Activated gamma-delta T cell (primary cell): ENCODE measurements at places on chromosomes 7 and 10.

DNA sequence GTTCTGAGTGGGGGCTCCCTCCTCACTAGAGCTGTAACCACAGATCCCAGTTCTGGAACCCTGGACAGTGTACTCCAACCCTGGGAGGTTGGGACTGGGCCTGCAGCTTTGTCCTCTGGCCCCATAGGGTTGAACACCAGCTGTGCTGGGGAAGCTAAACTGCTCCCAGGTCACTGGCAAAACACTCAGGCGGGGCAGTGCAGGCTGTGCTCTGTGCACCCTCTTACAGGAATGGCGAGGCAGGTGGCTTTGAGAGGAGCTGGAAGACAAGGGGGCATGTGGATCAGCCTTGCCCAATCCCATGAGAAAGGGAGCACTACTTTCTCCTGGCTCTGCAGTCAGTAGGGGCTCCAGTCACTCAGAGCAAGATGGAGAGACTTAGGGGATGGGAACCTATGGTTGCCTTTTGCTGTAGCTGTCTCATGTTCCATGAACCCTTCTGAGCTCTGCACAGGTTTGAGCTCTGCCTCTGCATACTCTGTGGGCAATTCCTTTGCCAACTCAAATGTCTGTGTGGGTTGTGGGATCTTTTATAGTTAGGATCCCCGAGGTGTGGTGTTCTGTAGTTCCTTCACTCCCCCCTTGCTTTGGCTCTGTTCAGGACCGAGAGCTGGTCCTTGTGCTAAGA lies 90.7 kb downstream of the SLC25A40 start:
- no peak for DNase-seq

DNA sequence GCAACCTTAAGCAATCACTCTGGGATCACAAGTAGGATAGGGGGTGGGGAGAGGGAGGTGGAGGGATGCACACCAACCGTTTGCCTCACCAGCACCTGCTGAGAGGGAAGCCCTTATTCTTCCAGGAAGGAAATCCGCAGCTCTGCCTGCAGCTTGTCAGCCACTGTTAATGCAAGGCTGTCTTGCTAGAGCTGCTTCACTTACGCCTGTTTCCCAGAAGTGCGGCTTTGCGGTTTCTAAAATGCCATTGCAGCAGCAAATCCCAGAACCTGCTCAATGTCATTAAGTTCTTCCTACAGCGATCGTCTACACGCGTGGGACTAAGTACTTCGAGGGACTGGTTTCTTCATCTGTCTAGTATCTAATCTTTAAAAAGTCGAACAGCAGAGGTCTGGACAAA lies 191.1 kb downstream of the ZMYND11 start:
- no peak for DNase-seq

DNA sequence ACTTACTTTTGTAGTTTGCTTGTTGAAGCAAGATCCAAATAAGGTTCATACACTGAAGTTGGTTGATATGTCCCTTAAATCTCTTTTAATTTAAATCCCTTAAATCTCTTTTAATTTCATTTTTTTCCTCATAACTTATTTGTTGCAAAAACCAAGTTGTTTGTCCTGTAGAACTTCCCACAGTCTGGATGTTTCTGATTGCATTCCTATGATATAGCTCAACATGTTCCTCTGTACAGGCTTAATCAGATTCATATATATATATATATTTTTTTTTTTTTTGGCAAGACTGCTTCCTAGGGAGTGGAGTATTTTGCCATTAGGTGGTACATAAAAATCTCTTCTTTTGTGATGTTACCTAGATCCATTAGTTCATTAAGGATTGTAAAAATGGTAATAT lies 174.9 kb upstream of the MKLN1 start:
- no peak for DNase-seq

GRCh38 chr10:23442936-23443335 lies 4.1 kb downstream of the OTUD1 start:
- DNase-seq = no peak

GRCh38 chr7:122136639-122137245 lies 7.3 kb downstream of the AASS start:
- no peak for DNase-seq

GRCh38 chr7:114759347-114760062 lies 162.4 kb upstream of the MDFIC start:
- no peak for DNase-seq

GRCh38 chr7:68969571-68969970 lies 628.7 kb upstream of the AUTS2 start:
- DNase-seq = no peak

DNA sequence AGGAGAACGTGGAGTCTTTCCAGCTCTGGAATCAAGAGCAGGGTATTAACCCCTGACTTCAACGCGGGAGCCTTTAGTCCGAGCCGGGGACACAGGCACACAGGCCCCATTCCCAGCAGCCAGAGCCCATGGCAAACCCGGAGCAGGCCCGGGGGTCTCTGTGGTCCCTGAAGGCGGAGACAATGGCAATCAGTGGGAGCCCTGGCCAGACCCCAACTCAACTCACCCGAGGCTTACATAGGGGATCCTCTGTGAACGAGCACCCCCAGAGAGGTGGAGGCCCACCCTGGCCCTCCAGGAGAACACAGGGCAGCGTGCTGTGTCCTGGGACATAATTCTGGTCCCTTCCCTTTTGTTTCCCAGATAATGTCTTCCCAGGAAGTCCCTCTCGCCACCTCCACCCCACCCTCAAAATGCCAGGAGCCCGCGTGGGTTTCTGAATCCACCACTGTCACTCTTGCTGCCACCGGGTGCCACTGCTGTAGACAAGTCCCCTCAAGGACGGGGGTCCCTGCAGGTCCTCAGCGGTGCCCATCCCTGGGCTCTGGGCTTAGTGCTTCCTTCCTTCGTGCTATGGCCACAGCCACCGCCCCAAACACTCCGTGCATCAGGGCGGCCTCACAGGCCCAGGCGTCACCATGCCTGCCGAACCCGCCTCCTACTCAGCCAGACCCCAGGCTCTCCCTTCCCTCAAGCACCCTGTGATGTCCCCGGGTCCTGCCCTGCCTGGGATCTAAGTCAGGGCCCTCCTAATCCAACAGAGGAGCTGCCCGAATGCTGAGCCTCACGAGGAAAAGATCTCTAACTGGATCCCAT lies 28.6 kb upstream of the PPP2R2D start:
- no peak for DNase-seq

DNA sequence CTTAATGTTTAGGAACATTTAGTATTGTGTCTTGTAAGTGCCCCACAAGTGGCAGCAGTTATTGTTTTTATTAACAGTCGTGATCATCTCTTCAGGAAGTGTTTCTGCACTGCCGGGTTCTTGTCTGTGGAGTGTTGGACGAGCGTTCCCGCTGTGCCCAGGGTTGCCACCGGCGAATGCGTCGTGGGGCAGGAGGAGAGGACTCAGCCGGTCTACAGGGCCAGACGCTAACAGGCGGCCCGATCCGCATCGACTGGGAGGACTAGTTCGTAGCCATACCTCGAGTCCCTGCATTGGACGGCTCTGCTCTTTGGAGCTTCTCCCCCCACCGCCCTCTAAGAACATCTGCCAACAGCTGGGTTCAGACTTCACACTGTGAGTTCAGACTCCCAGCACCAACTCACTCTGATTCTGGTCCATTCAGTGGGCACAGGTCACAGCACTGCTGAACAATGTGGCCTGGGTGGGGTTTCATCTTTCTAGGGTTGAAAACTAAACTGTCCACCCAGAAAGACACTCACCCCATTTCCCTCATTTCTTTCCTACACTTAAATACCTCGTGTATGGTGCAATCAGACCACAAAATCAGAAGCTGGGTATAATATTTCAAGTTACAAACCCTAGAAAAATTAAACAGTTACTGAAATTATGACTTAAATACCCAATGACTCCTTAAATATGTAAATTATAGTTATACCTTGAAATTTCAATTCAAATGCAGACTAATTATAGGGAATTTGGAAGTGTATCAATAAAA lies 22.2 kb downstream of the PLA2G12B start:
- no peak for DNase-seq

GRCh38 chr10:22476601-22477321 lies 131.5 kb downstream of the SPAG6 start:
- no peak for DNase-seq

- no peak for DNase-seq
These were observed 118.7 kb downstream of the LARP4B start for GRCh38 chr10:812787-813186.

DNA sequence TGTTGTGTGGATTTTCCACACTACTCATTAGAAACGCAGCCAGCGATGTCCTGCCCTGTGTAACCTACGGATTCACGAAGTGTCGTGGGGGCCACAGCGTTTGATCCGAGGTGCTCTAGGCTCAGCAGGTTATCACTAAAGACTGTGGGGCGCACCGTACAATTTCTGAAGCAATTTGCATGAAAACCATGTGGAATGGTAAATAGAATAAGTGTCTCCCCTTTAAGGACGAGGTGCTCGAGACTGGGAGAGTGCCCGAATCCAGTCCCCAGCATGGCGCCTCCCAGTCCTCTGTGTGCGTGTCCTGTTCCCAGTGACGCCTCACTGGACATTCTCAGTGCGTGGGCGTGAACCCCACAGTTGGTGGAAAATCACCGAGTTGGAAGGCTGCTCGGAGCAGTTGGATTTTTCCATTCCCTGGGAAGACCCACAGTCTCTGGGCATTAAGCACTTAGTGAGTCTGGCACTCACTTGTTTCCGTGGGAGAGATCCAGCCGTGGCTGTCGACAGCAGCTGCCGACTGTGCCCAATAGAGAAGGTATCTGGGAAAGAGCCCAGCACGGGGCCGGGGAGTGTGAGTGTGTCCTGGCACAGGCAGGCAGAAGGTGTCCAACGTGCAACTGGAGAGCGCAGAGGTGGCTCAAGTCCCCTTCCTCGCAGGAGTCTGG lies 37.0 kb downstream of the PFKP start:
- no peak for DNase-seq

DNA sequence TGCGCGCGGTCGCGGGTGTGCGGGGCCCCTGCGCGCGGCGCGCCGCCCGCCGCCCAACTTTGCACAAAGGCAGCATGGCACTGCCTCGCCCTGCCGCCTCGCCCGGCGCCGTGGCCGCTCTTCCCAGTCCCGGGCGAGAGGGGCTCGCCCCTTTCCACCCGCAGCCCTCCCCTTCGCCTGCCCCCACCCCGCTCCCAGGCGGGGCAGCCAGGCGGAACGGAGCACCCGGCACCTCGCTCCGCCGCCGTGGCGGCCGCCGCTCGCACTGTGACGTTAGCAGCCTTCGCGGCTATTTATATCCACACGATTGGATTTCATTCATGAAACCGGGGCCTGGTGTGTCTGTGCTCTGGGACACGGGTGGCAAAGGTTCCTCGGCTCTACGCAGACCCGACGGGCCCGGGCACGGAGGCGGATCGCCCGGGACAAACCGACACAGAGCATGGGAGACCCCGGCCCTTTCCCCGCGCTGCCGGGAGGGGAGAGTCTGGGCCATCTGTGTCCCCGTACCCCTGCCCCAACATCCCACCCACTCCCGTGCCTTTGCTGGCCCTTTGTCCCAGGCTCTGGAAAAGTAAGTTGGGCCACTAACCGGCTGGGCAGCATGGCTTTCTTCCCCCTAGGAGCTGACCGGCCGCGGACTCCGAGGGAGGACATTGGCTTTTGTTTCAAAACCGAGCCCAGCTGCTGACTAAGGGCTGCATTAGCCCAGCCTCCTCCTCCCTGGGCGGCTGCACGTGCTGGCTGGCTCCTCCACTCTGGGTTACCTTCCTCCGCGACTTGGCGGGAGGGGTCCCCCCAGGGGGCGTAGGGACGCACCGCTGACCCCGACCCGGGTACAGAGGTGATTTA lies at the start of gene RHOBTB1:
RHOBTB1 (minus strand) TSS at position 128 of the 852 bp plus-strand sequence. CDS start 32,643 bp downstream, outside the sequence.
- no peak for DNase-seq

DNA sequence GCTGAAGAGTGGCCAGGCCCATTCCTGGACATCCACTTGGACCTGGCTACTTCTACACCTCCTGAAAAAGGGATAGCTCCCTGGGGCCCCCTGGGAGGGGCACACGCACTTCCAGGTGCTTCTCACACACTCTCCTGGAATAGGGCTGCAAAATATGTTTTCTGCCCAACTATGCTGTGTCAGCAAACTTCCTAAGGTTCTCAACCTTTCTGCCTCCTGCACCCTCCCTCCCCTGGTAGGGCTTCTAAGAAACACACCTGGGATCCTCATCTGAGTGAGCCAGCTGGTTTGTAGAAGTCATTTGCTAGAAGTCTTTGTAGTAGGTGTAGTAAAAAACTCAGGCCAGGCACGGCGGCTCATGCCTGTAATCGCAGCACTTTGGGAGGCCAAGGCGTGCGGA lies 136.5 kb downstream of the ZMYND11 start:
- DNase-seq = no peak

DNA sequence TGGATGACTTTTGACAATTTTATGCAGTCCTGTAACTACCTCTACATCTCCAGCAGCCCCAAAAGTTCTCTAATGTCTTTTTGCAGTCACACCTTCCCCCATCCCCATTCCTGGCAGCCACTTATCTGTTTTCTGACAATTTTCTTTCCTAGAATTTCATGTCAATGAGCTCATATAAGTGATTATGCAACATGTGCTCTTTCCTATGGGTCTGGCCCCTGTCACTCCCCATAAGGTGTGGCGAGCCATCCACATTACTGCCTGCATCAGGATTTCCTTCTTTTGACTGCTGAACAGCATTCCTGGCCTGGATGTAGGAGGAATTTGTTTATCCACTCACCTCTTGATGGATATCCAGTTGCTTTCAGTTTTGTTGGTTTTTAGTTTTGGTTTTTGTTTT lies 146.7 kb upstream of the MGMT start:
- no peak for DNase-seq

- DNase-seq = no peak
These were observed 47.3 kb downstream of the DGKB start for GRCh38 chr7:14855033-14855794.

GRCh38 chr7:18305866-18306265 lies 189.7 kb upstream of the HDAC9 start:
- DNase-seq = no peak

DNA sequence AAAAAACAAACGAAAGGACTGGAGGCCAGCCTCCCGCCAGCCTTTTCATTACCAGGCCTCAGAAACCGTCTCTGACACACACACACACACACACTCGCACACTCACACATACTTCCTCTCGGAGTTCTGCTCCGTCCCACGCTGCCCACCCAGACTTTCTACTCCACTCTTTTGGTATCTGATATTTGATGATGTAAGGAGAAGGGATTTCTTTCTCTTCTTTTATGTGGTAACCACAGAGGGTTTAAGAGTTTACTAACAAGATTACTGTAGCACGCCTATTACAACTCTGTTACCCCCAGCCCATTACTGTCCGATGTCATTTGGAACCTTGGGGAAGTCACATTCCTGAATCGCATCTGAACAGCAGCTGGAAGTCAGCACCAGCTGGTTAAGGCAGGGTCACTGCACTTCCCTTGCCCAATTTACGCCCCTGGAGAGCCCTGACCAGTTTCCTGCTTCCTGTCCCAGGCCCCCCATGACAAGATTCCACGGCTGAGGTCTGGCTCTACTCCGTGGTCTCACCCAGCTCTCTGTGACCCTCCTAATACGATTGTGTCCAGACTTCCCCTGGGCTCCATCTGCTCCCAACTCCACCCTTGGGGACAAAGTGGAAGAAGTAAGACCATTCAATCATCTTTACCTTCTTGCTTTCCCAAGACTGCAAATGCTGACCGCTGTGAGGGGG lies 1.1 kb downstream of the DENND2A start:
- no peak for DNase-seq

- DNase-seq = no peak
These were observed 24.6 kb upstream of the ELFN1 start for GRCh38 chr7:1645476-1645875.

GRCh38 chr7:100167912-100168323 lies 499 bp downstream of the GAL3ST4 start:
- DNase-seq = no peak
